ENCODE measurements at places on chromosomes 1 and 21.

DNA sequence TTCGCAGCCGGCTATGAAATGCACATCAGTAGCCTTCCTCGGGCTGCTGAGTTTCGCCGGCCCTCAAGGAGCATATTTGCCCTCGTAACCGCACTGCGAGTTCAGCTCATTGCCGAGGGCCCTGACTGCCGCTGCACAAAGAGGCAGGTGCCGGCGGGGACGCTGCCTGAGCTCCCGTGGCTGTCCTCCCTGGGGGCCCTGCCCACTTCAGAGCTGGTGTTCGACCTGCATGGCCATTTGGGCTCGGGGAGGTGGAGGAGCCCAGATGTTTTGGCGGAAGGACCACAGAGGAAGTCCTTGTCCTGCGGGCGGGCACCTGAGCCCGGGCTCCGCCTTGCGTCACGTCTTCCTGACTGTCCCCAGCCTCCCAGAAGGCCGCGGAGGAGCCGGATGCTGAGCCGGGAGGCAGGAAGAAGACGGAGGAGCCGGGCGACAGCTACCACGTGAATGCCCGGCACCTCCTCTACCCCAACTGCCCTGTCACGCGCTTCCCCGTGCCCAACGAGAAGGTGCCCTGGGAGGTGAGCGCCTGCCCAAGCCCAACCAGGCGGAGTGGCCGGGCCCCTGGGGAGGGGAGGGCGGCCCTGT lies 29.9 kb upstream of the LRRC3 start:
- peak; percentile 30 for DNase-seq

DNA sequence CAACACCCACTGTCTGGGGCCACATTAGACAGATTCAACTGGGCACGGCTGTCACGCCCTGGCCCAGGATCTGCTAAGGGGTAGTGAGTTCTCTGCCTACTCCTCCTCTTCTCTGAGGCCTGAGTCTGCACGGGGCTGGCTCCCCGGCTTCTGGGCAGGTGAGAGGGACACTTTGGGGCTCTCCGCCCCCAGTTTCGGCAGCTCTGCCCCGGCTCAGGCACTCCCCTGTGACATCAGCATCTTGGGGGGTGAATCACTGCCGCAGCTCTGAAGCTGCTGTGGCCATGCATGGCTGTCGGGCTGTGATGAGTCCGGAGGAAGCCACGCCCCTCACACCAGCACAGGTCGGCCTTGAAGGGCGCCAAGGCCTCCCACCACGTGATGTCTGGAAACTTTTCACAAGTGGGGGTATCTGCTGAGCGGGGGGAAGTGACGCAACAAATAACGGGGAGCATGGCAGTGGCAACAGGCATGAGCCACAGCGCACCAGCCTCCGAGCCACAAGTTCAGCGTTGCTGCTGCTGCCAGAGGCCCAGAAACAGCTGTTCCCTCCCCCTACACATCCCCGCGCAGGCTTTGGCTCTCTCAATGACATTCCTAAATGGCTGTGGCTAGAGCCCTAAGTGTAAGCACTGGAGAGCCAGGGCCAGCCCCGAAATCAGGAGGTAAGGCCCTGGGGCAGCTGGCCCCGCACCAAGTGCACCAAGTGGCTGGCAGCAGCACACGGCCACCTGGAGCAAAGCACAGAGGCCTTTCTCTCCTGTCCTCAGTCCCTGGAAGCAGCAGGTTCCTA lies 26.3 kb downstream of the ZBTB17 start:
- DNase-seq: peak; percentile 82

DNA sequence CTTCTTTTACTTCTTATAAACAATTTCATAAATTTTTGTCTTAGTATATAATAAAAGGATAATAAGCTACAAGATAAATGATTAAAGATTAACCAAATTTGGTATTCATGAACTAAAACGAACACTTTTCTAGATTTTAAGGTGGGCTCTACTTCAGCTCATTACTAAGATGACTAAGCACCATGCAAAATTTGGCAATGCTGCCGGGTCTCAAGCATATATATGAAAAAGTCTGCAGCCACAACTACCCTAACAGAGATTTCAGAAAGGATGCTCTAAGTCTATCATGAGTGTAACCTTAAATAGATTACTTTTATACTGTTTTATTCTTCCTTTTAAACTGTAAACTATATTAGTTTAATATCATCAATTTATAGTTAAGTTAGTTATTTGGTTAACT lies 47.8 kb downstream of the BRWD1 start:
- DNase-seq: no peak

GRCh38 chr1:183234660-183235476 lies 48.8 kb downstream of the LAMC2 start:
- DNase-seq: no peak

GRCh38 chr1:115283249-115283648 lies 54.8 kb downstream of the NGF start:
- no peak for DNase-seq

DNA sequence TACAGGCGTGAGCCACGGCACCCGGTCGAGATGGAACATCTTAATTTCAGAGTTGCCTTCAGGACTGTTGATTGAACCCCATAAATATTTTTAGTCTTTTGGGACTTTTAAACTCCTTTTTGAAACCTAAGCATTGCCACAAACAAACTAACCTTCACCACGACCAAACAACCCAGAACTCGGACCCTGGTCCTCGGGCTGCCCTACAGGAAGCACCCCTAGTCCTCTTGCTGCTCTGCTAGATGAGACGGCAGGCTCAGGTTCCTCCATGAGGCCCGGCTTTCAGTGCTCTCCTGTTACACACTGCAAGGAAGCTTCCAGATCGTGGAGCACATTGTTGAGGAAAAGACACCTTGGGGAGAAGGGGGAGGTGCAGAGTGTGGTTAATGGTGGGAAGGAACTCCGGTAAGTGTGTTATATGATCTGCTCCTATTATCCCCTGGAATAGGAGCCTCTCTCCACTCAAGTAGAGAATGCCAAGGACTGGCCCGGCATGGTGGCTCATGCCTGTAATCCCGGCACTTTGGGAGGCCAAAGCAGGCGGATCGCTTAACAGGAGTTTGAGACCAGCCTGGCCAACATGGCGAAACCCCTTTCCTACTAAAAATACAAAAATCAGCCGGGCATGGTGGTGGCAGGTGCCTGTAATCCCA lies 5.7 kb downstream of the EPHX1 start:
- DNase-seq: no peak

GRCh38 chr1:235342039-235342438 lies 13.7 kb downstream of the GGPS1 start:
- DNase-seq: no peak

DNA sequence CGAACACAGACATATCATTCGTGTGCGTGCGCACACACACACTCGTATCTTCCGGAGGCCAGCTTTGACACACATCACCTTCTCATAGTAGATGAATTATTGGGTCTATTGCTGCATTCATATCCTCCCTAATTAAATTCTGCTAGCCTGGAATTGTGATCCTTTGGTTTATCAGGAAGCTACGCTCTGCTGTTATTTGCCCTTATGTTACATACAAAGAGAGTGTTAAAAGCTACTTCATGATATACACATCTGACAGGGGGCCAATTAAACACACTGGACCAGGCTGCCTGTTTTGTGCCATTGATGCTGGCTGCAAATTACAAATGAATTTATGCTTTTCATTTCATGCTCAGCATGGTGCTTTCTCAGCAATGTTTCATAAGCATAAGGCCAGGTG lies 252.0 kb downstream of the RHOU start:
- DNase-seq: no peak

DNA sequence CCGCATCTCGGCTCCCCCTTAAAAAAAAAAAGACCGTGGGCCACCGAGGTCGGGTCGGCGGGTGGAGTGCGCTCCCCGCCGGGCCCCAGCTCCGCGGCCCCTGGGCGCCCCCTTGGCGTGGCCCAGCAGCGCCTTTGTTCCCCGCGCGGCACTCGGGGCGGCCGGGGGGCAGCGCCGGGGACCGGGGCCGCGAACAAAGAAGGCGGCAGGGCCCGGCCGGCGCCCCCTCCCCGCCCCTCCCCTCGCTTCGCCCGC lies 571 bp downstream of the MARCKSL1 start:
- no peak for DNase-seq

DNA sequence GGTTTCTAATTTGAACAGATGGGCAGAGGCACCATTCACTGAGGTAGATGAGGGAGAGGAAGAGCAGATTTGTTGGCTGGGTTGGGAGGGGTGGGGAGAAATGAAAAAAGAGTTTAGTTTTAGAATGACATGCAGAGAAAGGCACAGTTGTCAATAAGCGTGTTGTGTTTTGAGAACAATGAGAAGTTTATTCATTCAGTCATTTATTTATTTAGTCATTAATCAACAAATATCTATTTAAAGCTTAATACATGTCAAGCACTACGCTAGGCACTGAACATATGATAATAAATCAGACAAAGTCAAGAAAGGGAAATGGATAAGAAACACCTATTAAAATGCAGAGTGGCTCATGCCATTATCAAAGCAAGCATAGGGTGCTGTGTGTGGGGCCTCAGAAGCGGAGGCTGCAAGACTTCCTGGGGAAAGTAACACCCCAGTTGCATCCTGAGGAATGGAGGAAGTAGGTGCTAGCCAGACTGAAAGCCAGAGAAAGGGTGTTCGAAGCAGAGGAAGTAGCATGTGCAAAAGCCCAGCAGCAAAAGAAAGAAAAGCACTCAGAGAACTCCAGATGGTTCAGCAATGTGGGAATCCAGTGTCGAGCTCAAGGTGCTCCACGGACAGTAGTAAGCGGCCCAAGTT lies 114.1 kb downstream of the RNF220 start:
- DNase-seq: no peak

Data from activated CD4-positive, CD25-positive, alpha-beta regulatory T cell treated with anti-CD3 and anti-CD28 coated beads, Interleukin-2, amount 50 U/mL, for 72 hours (primary cell).